Activated T-cell treated with anti-CD3 and anti-CD28 coated beads, Interleukin-2, amount 50 U/mL, for 72 hours (primary cell): ENCODE measurements at places on chromosomes 4 and X. TPM values are rescaled to one million over a fixed set of nuclear protein-coding genes. Genes with fewer than 3 reads are reported as not detected.

DNA sequence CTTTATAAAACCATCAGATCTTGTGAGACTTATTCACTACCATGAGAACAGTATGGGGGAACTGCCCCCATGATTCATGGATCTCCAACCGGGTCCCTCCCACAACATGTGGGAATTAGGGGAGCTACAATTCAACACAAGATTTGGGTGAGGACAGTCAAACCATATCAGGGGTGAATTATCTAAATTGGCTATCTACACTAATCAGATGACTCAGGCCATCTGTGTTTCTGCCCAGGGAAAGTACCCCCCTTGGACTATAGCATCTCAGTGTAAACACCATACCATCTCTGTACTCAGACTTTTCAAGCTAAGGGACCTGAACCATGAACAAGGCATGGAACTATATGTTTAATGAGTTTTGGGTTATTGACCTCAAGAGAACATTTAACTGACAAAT is 76.8 kb downstream of the LNX1 start:
- DNase-seq: no peak

- DNase-seq: no peak
These were observed 9.3 kb upstream of the GPRIN3 start for GRCh38 chr4:89316931-89317366.

GRCh38 chr4:80058740-80059139 is 14.3 kb downstream of the ANTXR2 start:
- DNase-seq: peak; percentile 45

Gene DDX53
- total RNA-seq: not detected

DNA sequence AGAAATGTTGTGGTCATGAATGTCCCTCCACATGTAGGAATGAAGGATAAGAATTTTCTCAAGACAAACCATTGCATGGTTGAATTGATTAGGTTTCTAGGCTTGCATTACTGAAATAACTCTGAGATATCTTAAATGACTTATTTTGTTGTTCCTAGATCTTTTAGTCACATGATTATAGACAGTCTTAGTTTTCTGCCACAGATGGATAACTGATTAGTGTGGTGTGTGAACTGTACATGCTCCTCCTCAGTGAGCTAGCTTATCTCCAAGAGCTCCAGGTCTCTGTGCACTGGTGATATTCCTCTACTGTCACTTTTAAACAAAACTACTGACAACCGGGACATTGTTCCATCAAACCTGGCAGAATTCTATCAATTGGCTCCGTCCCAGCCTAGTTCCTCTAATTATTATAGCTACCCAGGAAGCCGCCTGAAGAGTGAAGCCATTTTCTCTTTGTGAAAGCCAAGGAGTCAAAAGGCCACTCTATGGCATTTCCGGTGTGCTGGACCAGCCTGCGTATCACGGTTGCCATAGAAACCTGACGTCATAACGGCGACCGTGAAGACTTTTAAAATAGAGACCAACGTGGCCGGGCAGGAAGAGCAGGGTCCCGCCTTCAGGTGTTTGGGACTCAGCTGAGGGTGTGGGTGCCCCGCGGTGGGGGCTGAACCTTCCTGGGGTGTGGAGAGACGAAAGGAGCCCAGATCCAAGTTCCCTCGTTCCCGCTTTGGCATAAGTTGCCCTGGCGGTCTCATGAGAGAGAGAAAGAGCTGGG is 28.1 kb downstream of the BEX3 start:
- DNase-seq: peak; percentile 69

DNA sequence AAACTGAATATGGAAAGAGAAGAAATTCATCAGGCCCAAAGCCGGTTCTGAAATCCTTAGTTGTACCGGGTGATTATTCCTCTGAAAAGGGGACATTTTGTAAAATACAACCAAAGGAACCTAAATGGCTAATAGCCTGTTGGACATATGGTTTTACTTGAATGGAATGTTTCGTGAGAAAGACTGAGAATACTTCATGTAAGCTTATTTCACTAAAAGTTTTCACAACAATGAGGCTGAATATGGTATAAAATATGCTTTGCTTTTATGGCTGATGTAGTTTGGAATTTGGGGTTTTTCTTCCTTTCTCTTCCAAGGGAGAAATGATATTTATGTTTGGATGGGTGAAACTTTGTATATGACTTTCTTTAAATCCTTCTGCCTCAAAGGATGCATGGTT is 2.7 kb downstream of the GRIA3 start:
- no peak for DNase-seq

DNA sequence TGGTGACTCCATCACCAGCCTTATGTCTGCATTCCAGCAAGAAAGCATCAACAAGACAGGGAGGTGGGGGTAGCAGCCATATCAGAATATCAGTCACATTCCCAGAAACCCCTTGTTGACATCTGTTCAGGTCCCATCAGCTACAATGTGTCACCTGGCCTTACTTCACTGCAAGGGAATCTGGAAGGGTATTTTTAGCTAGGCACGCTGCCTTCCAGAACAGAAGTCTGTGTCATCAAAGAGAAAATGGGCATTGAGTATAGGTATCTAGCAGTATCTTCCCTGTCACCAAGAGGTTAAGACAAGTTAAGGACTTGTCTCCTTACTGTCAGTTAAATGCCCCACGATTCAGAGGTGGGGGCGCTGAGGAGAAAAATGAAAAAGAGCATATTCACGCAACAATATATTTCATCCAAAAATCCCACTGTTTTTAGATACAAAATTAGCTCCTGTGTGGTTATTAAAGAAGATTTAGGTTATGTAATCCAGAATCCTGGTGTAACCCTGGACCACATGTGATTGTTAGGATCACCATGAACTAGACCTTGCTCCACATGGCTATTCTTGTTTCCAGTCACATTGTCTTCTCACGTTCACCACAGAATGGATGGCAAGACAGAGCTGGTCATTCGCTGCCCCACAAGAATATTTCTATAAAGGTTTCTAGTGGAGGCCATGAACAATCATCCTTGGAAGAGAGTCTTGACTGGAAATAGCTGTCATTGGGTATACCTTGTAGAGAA is 60.0 kb upstream of the PDHA1 start:
- no peak for DNase-seq

- no peak for DNase-seq
These were observed 47.4 kb upstream of the VEGFC start for GRCh38 chr4:176840166-176840565.

DNA sequence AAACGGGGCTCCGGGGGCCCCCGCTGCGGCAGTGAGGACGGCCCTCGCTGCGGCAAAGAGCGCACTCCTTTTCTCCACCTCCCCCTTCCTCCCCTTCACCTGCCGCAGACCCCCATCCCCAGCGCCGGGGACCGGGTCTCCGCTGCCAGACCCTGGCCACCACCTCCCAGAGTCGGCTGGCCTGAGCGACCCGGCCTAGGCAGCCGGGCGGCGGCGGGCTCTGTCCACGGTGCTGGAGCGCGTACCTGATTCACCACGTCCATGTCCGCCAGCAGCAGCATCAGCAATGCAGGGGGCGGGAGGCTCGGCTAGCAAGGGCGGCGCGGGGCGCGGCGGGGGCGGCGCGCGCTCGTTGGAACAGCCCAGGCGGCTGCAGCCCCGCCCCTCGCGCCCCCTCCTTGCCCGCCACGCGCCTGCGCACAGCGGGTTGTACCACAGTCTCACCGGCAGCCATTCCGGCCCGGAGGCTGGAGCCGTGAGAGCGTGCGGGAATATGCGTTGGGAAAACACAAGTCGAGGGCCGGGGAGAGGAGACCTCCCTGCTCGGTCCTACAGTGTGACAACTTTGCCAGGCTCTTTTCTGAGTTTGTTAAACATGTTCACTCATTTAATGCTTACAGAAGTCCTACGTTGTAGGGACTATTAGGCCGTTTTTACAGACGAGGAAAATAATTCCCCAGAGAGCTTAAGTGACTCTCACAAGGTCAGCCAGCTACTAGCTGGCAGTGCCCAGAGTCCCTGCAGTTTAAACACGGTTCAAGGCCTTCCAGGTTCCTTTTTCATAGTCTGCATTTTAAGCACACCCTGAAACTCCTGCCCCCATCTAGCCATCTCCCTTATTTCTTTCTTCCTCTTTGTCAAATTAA is at the start of gene SYP:
Gene SYP (minus strand): TSS at position 288 of the 866 bp plus-strand sequence. CDS start 7 bp downstream, at position 281.
- peak; percentile 90 for DNase-seq

- DNase-seq: peak; percentile 2
These were observed 362.5 kb upstream of the TRAM1L1 start for GRCh38 chr4:117447925-117448324.

GRCh38 chr4:72290737-72291136 is 258.9 kb downstream of the NPFFR2 start:
- DNase-seq: no peak

- DNase-seq: no peak
These were observed 26.8 kb downstream of the MGST2 start for GRCh38 chr4:139692309-139693012.

Gene PRDM8
- total RNA-seq: 3.3 TPM

DNA sequence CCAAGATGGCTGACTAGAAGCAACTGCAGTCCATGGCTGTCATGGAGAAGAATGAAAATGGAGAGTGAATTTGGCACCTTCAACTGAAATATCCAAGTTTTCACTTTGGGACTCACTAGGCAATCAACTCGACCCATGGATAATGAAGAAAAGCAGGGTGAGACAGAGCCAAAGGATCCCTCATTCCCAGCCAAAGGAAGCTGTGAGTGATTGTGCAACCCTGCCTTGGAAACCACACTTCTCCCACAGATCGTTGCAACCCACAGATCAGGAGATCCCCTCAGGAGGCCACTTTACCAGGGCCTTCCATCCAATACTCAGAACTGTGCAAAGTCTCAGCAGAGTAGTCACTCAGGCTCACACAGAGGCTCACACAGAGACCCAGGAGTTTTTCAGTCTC is 4.5 kb downstream of the CFAP299 start:
- no peak for DNase-seq

GRCh38 chr4:185500035-185500434 is 28.5 kb upstream of the CCDC110 start:
- no peak for DNase-seq

DNA sequence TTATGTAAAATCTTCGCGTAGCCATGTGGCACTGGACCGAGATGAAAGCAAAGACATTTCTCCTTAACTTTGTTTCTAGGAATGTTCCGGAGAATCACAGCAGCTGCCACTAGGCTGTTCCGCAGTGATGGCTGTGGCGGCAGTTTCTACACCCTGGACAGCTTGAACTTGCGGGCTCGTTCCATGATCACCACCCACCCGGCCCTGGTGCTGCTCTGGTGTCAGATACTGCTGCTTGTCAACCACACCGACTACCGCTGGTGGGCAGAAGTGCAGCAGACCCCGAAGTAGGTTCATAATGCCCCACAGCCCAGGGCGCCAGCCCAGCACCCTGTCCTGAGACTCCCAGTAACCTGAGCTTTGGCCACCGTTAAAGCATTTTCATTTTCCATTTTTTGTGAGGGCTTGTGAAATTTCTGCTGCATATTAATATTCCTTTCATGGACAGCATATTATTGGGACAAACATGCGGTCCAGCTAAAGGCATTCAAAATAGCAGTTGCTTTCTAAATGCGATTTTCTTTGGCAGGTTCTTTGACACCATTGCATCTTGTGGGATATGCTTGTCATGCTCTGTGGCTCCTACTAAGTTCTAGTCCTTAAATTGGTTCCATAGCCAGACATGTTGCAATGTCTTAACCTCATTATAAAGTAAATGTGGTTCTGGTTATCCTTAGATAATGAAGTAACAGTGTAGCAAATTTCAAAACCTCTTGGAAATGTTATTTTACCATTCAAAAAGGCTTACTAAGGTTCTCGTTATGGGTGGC is 49.1 kb upstream of the MSANTD1 start:
- no peak for DNase-seq

Gene TRIM75
- not detected for total RNA-seq

Gene CRMP1
- total RNA-seq: not detected

DNA sequence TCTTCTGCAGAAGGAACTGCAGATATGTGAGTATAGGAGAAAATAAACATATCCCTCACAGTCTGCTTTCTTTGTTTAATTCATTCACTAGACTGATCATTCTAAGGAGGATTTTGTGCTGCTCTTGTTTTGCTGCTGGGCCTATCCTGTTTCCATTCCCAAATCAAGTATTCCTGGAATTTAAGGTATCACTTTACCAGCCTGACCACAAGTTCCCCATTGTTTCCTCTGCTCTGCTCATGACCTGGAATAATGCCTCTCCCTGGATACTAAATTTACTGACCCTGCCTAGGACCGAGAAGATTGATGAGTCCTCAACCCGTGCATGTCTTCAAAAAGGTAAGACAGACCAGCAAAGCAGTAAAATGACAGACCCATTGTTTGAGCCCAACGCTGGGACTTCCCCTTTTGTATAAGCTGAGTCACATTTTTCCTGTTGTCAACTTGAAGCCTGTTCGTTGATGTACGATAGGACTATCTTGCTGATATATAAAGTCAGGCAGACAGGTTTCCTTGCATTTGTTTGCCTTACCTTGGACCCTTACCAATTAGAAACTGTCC is 85.5 kb upstream of the TET2 start:
- DNase-seq: peak; percentile 64

DNA sequence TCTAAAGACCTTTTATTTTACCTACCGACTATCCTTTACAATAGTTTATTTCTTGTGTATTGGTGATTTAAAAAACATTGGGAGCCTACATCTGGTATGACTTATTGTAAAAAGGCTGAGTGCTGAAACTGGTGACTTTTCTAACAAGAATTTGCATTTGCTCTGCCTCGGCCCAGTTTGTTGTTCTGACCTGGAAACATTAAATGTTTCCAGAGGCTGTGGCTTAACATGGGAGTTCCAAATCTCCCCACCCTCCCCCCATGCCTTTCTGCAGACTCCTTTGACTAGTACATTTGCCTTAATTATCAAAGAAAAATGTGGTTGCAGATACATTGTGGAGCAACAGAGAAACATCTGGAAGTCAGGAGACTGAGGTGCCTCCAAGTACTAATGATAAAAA is 39.8 kb downstream of the SPCS3 start:
- no peak for DNase-seq

Gene STPG2
- total RNA-seq: not detected

Gene ZFP92
- total RNA-seq: 2.2 TPM

Gene HSFX3
- not detected for total RNA-seq

DNA sequence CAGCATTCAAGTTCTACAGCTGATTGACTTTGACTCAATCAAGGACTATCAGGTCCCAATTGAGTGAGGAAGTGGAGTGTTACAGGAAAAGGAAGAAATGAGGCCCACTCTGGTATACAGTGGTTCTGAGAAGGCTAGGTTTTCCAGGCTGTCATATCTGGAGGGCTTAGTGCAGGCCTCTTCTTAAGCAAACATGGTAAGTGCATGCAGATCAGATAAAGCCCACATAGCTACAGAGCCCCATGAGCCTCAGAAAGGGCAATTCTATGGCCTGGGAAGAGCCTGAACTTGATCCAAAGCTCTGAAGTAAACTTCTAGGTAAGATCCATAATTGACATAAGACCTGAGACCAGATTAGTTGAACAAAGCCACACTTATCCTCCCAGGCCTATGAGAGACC is 29.0 kb upstream of the MAOA start:
- DNase-seq: no peak

- no peak for DNase-seq
These were observed 309.4 kb downstream of the ANTXR2 start for GRCh38 chr4:79763486-79764075.

- no peak for DNase-seq
These were observed 30.4 kb downstream of the MAGEB10 start for GRCh38 chrX:27838185-27838584.

Gene POU4F2
- not detected for total RNA-seq

DNA sequence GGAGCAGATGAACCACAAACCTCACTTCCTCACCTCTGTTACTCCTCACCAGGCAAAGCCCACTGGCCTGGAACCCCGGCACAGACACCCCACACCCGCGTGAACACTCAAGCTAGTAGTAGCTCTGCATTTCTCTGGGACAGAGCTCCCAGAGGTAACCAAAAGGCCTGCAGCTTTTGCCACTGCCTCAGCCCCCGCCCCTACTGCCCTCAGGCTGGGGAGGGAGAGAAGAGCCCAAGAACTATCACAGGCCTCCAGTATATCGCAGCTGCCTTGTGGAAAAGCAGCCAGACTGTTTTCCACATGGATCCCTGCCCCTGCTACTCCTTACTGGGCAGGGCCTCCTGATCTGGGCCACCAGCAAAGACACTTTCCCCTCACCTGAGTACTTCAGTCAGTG is 728.7 kb upstream of the ACTRT1 start:
- DNase-seq: no peak
